CD4-positive, alpha-beta T cell treated with Interferon alpha-2 for 1 hour (primary cell): ENCODE measurements at places on chromosomes 16 and 17.

DNA sequence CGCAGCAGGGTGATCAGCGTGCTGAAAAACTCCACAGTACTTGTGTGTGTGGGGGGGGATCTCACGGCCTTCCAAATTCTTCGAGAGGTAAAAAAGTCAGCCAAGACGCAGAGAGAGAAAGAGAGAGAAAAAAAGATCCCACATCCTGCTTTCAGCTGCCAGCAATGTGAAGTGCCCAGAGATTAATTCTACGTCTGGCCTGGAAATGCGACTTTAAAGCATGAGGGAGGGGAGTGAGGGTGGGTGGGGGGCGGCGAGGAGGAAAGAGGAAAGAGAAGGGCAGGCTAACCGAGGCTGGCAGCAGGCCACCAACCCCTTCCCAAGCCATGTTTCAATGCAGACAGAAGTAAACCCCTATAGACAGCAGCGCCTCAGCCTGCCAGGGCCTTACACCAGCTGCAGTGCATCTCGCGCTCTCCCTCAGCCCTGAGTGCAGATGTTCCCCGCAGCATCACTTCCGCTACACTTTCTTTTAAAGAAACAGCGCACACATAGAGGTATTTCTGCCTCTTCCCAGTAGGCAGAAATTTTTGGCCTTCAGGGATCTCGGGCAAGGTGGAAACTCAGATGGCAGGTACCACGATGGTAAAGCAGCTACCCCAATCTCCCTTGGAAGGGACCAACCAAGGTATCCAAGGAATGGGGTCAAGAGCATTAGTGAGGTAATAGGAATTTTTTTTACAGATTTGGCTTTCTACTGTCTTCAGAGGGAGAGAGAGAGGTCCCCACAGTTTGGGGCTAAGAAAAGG, 87.8 kb downstream of the SMG6 start:
- DNase-seq = peak; percentile 69

GRCh38 chr17:32275060-32276042, 9.7 kb downstream of the RHBDL3 start:
- peak; percentile 45 for DNase-seq

DNA sequence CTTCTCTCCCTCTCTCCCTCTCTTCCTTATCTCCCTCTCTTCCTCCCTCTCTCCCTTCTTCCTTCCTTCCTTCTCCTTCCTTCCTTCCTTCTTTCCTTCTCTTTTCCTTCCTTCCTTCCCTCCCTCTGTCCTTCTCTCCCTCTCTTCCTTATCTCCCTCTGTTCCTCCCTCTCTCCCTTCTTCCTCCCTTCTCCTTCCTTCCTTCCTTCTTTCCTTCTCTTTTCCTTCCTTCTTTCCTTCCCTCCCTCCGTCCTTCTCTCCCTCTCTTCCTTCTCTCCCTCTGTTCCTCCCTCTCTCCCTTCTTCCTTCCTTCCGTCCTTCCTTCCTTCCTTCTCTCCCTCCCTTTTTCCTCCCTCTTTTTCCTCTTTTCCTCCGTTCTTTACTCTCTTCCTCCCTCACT, 38.6 kb downstream of the HS3ST4 start:
- DNase-seq = no peak

DNA sequence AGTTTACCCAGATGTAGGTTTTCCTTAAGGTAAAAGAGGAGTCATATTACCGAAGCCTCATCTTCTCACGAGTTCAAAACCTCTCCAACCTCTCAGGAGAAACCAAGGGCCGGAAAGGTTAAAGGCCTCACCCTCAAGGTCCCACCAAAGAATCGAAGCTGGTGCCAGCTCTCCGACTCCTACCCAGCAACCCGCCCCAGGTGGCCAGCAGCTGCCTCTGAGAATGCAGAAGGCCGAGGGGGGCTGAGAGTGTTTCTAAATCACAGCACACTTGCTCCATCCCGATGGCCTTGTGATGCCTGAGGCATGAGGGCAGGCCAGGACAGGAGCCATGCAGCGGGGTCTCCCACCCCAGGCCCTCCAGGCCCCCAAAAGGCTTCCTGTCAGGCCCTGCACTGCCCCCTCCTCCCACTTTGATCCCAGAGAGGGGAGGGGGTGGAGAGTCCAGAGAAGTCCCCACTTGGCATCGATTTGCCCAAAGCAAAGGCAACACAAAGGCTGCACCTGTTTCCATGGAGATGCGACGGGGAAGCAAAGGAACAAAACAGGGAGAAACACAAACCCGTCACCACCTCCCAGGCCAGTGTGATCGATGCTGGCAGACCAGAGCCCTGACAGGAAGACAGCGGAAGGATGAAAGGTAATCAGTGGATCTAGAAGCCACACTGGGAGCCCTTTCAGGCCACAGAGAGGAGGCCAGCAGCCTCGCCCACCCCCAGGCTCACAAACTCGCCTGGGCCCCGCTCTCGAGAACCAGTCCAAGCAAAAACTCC, 39.0 kb downstream of the CUEDC1 start:
- no peak for DNase-seq

DNA sequence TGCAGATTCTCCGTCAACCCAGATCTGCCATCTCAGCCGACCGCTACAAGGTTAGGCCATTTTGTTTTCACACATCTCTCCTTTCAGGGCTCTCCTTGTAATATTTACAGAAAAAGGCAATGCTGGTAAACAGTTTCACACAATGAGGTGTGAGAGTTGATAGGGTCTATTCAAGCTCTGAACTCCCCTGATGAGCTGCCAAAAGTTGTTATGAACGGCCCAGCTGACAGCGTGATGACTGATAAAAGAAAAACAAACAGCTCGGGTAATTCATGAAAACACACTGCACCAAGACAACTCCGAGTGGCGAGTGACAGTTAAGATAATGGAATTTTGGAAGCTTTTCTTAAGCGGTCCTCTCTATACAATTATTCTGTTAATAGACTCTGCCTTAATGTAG, 68.1 kb upstream of the IRX5 start:
- no peak for DNase-seq

DNA sequence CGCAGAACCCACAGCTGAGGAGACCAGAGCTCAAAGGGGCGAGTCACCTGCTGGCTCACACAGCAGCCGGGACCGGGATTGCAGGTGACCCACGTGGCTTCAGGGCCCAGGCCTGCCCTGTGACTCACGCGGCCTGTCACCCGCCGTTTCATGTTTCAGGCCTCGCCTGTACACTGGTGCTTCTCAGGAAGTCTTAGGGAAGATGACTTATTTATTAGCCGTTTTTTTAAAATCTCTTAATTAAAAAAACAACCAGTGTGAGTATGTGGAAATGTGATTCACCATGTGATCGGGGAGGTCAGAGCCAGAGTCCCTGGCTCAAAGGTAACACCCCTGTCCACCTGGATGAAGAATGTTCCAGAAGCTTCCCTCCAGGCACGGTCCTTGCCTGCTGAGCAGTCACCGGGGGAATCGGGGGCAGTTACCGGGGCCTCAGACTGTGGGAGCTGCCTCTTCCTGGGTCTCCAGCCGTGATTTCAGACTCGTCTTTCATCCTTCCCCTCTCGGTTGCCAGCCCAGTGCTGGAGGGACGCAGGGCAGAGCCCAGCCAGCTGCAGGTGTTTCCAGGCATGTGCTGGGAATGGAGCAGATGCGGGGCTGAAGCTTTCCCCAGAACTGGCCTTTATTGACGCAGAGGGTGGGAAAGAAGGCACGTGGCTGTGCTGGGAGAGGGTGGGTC, 49.3 kb downstream of the CMIP start:
- peak; percentile 51 for DNase-seq

GRCh38 chr16:80527297-80527696, 13.5 kb upstream of the DYNLRB2 start:
- DNase-seq = peak; percentile 56

- no peak for DNase-seq
Observed at GRCh38 chr16:75377729-75378386, 55.4 kb downstream of the CFDP1 start.
